ENCODE measurements at places on chromosomes 12 and 14.

DNA sequence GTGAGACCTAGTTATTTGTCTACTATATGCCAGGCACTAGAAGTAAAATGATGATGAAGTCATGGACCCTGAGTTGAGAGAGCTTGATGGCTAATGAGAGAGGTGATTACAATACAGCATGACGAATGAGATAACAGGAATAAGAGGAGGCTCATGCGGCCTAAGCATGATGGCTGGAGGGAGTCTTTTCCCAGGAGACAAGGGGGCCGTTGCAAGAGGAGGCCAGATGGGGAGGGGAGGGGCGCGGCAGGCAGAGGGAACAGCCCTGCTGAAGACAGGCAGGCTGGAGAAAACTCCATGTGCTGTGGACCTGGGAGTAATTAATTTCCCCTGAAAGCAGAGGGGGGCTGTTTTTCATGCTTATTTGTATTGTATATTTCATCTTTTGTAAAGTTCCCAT, 144.7 kb upstream of the RFLNA start:
- DNase-seq = no peak

- no peak for DNase-seq
Measured at GRCh38 chr12:22083167-22083566, 37.1 kb downstream of the CMAS start.

- DNase-seq = no peak
Measured at GRCh38 chr12:77402716-77403115, 337.3 kb upstream of the E2F7 start.

DNA sequence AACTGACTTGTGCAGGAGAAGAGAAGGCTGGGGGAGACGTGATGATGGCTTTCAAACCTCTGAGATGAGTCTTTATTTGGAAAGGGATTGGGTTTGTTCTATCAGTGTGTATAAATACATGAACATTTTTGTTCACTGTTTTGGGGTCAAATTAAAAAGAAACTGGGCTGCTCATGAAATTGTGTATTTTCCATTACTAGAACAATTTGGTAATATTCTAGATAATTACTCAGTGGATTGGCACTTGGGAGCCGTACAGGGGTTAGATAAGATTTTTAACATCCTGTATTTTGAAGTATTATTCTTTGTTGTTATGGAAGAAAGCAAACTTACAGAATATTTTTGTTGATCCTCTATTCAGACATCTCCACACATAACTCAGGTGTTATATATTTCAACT, 340.6 kb downstream of the PRKD1 start:
- no peak for DNase-seq

- no peak for DNase-seq
Measured at GRCh38 chr14:25350802-25351201, 300.9 kb upstream of the STXBP6 start.

- no peak for DNase-seq
Measured at GRCh38 chr12:23186950-23187349, 562.0 kb downstream of the ETNK1 start.

DNA sequence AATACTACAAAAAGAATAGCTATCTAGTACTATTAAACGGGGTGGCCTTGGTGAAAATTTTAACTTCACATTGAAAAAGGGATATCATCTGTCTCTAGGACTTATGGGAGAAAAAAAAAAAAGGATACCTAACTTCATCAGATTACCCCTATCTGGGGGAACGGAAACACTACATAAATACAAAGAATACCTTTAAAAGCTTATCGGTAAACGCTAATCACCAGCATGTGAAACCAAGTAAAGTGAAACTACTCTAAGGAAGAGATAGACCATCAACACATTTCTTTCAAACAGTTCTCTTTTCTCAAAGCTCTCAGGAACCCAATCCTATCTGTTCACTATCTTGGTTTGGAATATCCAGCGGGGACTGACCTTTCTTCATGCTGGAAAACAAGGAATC, 3.5 kb downstream of the KICS2 start:
- DNase-seq = no peak
